ENCODE measurements at places on chromosomes 1 and 21.

DNA sequence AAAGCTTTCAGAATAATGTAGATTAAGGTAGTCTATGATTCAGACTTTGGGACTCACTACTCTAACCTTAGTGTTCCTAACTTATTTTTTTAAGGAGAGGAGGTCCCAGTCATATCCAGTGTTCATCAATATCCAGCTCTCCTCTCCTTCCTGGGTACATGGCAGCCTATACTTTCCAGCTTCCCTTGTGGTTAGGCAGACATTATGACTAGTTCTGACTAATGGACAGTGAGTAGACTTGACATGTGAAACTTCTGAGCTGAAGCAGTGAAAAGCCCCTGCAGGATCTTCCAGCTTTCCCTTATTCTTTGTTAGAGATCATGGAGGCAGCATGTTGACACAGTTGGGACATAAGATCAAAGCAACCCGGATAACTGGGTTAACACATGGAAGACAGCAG lies 144.2 kb downstream of the PTPRU start:
- no peak for DNase-seq

DNA sequence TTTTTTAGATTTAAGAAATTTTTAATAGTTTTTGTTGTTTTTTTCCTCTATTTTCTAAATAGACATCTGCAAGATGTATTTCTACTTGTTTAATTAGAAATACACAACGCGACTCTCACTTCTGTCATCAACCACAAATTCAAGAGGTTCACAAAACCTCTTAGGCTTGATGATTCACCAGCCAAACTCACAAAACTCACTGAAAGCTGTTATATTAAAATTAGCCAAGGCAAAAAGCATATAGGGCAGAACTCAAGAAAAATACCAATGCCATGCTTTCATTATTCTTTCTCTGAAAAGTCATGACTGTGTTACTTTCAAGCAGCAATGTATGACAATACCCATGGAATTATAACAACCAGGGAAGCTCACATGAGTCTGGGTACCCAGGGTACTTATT lies 487.0 kb upstream of the RGS18 start:
- DNase-seq, result no peak

DNA sequence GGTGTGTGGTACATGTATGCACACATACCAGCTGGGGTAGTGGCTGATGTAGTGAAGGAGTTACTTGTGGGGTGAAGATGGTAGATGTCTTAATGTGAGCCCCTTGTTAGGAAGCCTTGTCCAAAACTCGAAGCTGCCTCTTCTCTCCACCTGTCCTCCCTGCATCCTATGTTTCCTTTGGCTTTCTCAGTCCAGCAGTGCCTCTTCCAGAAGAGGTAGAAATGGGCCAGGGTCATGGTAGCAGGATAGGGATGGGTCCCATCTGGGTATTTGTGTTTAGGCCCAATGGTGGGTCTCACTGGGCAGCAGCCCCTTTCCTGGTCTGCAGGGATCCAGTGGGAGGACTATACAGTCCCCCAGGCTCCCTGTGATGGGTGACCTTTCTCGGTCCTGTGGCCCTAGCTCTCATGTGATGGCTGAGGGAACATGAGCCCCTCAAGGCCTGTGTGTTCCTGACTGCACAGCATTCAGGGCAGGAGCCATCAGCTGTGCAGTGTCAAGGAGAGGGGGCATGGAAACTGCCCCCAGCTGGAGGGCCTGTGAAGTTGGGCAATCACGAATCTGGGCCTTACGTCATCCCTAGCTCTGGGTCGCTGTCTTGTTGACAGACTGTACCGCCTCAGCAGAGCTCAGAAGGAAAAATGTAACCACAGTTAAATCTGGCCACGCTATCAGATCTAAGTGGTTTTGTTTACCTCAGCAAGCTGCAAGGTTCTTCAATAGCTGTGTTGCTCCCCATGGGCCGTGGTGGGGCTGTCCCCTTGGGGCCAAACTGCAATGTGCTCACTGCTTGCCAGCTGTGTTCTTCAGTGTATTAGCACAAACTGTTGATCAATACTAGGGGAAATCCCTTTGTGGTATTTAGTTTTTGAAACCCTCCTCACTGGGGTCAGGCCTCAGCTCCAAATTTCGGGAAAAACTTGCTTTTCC lies 82.7 kb downstream of the NOS1AP start:
- DNase-seq, result no peak

- DNase-seq, result no peak
These were observed 17.6 kb downstream of the PGBD2 start for GRCh38 chr1:248923352-248924338.

GRCh38 chr1:81804312-81804711 lies 3.6 kb downstream of the ADGRL2 start:
- no peak for DNase-seq

GRCh38 chr1:101247404-101248287 lies 10.8 kb downstream of the S1PR1 start:
- DNase-seq, result no peak

DNA sequence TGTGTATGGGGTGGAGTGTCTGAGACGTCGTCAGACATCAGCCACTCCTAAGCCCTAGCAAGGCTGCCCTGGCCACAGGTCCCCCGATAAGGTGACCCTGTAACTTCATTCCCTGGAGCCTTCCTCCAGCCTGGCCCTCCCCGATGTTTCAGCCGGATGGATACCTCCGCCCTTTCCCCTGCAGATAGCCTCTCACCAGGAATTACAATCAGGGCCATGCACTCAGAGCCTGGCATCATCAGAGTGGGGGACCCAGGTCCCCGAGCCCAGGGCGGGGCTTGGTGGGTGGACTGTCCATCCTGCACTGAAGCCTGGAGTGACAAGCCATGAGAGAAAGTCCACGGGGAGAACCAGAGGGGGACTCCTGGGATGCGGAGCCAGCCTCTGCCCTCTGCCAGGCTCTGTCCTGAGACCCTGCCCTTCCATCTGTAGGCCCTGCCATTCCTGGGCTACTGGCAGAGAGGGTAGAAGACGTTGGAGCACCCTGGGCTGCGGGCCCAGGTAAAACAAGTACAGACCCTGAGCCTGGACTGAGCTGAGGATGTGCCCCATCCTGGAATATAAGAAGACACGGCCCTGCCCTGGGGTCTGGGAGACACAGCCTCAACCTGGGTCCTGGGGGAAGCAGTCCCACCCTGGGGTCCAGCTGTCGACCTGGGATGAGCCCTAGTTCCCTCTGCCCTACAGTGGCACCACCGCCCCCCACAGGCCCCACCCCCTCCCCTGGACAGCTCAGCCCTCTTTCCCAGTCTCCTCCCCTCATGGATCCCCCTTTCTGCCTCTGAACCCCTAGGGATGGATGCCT lies 16.8 kb upstream of the ARF1 start:
- no peak for DNase-seq

- DNase-seq, result no peak
These were observed 101.7 kb downstream of the BCAR3 start for GRCh38 chr1:93579891-93580290.

DNA sequence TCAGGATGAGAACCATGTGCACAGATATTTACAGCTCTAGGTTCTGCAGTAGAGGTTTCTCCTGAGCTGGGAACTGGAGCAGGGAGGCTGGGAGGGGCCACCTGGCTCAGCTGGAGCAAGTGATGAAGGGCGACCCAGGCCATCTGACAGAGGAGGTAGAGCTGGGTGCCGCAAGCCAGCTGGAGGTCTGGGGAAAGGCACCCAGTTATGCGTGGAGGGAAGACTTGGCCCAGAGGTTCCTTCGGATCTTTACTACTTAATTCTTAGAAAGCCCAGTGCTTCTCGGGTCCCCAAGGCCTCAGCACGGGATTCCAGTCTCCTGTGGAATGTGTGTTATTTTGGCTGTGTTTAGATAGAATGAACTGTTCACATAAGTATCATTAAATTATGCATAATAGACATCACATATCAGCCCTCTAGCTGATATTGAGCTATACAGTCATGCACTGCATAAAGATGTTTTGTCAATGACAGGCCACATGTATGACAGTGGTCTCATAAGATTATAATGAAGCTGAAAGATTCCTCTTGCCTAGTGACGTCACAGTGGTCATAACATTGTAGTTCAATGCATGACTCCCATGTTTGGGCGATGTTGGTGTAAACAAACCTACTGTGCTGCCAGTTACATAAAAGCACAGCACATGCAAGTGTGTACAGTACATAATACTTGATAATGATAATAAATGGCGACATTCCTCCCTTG lies 245.1 kb downstream of the RHOU start:
- DNase-seq, result no peak

DNA sequence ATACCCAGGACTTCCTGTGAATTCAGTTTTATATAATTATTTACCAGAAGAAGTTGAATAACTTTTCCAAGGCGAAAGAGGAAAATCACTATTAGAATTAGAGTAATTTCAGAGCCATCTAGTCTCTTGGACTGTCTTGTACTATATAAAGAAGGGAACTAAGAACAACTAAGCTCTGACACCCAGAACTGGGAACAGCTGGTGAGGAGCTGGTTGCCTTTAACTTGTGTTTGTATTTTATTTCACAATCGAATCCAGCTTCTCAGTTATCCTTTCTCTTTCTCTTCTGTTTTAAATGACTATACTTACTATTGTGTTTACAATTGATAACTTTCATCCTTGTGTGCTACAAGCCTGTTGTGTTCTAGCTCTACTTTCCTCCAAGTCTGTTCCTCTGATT lies 8.4 kb downstream of the SNX27 start:
- no peak for DNase-seq

- no peak for DNase-seq
These were observed 5.4 kb downstream of the OLFML3 start for GRCh38 chr1:113984710-113985109.

DNA sequence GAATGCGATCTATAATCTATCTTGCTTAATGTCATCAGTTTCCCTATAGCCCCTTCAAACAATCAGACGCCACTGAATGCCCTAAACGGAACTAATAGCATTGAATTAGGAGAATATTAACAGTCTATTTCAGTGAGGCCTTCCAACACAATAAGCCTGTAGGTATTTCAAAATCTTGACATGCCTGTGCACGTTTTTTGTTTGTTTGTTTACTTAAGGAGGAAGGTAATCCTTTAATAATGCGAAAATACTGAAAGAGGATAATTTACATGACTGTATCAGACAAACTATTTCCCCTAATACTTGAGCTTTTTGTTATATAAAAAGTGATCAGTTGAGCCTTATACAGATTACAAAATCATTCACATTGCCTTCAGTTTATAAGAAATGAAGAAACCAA lies 29.0 kb upstream of the JAK1 start:
- DNase-seq, result no peak

GRCh38 chr1:10789047-10789791 lies 7.2 kb downstream of the CASZ1 start:
- no peak for DNase-seq

GRCh38 chr1:203629507-203630082 lies 3.0 kb downstream of the ATP2B4 start:
- peak; percentile 70 for DNase-seq

DNA sequence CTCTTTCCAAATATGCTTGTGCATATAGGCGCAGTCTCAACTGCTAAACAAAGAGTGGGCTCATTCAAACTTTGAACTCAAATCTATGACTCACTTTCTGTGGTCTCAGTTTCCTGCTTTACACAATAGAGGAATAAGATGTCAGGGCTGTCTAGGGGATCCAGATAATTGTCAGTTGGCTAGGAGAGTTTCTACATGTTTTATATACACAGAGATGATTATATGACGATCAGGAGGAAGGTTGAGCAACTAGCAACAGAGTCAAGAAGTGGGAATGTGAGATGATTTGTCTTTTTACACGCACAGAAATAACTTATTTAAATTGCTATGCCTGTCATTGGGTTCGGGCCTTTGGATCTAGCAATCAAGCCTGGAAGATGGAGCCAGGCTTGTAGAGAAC lies 299.4 kb upstream of the LYPLAL1 start:
- DNase-seq, result no peak

- no peak for DNase-seq
These were observed 14.0 kb downstream of the DCST2 start for GRCh38 chr1:155019377-155020245.

DNA sequence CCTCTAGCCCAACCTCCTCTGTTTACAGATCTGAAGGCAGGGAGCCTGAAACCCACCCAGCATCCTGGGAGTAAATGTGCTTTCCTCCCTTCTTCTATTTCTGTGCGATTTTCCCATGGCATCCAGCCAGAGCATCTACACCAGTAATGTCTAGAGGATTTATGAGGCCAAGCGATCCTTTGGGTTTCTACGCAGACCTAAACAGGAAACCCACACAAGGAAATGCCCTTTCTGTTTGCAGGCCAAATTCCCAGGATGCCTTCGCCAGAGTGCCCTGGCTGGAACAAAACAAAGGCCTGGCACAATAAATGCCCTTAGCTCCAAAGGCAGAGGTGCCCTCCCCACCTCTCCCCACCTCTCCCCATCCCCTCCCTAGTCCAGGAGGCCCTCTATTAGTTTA lies 110.5 kb upstream of the CDC42BPA start:
- no peak for DNase-seq

DNA sequence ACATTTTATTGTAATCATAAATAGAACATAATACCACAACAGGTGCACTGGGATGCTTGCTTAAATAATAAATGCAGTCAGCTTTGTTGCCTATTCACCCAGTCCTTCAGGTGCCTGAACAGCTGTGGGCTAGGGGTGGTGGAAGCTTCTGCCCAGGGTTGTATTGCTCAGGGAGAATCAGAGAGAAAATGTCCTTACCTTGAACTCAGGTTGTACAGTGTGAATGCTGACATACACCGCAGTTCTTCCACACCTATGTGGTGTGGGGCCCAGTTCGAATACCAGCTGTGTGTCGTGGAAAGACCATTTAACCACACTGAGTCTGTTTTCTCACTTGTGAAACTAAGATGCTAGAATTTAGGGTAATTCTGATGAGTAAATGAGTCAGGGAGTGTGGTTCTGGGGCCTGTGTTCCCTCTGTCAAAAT lies 115.7 kb upstream of the ATP1A1 start:
- no peak for DNase-seq

- DNase-seq, result no peak
These were observed 25.7 kb upstream of the KCNC4 start for GRCh38 chr1:110184446-110184845.

- DNase-seq, result no peak
These were observed 23.6 kb upstream of the PLEKHA6 start for GRCh38 chr1:204383163-204383904.

GRCh38 chr1:17885663-17886320 lies 130.7 kb downstream of the ACTL8 start:
- DNase-seq, result no peak

DNA sequence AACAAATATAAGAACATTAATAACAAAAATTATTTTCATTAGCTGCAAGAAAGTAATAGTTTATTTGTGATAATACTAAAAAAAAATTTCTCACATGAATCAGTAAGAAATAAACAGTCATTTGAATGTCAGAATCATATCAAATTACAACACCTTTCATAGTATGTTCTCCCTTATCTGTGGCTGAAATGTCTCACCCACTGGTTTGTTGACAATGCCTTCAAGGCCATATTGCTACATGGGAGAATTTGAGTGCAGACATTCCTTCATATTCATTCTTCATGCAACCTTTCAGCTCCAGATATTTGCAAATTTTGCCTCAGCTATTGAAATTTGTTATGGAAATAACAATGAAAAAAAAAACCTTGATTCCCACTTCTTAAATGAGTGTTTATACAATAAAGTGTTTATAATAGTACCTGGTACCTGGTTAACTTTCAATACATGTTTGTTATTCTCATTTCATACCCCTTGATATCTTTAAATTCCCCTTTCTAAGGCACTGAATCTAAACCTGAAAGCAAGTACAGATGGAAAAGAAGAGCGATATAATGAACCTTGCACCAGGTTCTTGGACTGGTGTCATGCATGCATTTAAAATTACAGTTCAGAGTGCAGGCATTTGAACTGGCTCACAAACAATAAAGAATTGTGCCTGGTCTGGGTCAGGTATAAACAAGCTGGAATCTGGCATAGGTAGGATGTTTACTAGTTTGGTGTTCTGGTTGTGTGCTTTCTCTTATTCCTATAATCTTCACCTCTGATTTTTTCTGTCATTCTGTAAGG lies 242.2 kb upstream of the ADGRL2 start:
- DNase-seq, result no peak

- no peak for DNase-seq
These were observed 21.1 kb downstream of the PDPN start for GRCh38 chr1:13604721-13605120.
